ENCODE measurements at places on chromosomes 7 and 10.

DNA sequence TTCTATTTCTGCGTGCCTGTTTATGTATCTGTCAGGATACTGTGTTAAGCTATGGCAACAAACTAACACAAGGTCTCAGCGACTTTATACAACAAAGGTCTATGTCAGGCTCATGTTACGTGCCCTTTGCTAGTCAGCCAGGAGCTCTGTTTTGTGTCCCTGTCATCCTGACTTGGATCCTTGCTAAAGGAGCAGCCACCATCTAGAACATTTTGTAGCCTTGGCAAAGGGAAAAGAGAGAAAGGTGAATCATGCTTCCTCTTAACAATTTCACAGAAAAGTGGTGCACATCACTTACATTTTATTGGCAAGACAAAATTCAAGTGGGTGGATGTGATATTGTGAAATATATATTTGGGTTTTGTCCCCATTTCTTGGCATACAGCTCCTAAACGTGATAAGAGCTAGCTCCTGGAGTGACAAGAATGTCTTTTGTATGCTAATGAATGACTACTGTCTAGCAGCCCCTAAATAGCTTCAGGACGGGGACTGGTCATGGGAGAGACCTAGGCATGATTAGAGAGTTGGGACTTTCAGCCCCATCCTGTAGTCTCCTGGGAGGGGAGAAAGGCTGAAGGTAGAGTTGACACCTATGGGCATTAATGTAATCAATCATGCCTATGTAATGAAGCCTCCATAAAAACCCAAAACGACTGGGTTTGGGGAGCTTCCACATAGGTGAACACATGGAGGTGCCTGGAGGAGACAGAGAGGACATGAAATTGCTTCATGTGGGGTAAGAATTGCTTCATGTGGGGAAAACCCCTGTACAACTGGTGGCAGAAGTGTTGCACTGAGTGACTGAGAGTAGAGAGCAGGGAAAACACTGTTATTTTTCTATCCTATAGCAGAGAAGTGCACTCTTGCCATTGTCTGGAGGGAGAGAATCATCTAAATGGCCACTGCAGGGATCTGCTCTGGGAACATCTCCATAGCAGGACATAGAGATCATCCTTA lies 33.0 kb downstream of the MRPL32 start:
- DNase-seq, result peak; percentile 13

- DNase-seq, result no peak
Measured at GRCh38 chr10:61302124-61302523, 151.1 kb downstream of the TMEM26 start.

DNA sequence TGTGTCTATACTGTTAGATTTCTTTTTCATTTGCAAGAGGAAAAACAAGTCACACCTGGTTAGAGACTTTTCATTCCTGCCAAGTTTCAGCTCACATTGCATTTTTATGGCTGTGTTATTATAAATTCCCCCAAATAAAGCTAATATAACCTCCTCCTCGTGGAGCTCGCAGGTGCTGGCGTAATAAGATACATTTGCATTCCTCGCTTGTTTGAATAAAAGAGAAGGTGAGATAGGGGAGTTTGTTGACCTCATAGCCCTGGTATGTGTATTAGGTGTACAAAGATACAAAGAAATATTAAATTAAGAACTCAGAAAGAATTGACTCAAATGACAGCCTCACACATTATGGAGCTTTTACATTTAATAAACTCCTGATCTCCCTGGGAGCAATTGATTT lies 257.7 kb upstream of the SP8 start:
- DNase-seq, result no peak

DNA sequence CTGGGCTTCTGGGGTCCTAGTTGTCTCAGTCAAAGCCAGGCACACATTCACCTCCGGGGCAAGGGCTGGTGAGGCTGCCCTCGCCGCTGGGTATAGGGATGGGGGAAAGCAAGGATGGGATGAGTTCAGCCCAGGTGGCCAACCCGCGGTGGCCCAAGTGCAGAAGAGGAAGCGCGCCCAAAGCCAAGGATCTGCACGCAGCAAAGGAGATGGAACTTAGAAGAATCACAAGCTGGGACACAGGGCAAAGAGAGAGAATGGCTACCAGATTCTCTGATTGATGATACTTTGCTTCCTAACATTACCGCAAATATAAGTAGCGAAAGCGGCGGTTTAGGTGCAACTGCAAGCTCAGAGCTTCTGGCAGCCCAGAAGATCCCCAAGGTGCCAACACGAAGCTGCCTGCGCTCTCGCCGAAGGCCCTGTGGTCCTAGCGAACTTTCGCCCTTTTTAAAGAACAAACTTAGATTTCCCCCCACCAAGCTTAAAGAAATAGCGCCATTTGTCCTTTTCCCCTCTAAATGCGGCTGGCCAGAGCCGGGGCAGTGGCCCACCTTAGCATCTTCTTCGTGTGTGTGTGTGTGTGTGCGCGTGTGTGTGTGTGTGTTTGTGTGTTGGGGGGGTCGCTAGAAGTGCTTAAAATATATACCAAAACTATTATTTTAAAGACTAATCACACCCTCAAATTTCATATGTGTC lies 927 bp upstream of the MKX start:
- no peak for DNase-seq

GRCh38 chr7:35272246-35272645 lies 18.3 kb upstream of the TBX20 start:
- DNase-seq, result no peak

DNA sequence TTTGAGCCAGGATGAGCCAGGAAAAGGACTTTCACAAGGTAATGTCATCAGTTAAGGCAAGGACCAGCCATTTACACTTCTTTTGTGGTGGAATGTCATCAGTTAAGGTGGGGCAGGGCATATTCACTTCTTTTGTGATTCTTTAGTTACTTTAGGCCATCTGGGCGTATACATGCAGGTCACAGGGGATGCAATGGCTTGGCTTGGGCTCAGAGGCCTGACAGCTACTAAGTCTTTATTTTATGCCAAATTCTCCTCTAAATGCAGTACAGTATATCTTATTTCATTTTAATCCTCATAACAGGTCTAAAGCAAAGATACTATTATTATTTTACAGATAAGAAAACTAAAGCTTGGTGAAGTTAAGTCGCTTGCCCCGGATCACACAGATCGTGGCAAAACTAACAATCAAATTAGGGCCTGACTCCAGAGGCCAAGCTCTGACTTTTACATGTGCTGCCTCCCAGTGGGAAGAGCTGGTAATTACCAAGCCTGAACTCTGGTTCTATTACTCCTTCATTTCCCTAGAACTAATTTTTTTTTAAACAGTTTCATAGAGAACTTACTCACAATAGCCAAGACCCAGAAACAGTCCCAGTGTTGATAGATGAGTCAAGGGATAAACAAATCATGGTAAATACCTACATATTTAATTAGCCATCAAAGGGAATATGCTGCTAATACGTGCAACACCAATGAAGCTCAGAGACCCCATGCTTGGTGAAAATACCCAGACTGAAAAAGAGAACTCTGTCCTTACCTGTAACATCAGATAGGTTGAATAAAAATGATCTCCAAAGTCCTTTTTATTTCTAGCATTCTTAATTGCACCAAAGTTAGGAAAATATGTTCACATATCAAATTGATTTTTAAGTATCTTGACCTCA lies 35.4 kb downstream of the C7orf25 start:
- DNase-seq, result peak; percentile 81

GRCh38 chr7:108450160-108450559 lies 6.1 kb downstream of the NRCAM start:
- DNase-seq, result no peak

GRCh38 chr7:112770051-112770450 lies 20.1 kb downstream of the TMEM168 start:
- no peak for DNase-seq

DNA sequence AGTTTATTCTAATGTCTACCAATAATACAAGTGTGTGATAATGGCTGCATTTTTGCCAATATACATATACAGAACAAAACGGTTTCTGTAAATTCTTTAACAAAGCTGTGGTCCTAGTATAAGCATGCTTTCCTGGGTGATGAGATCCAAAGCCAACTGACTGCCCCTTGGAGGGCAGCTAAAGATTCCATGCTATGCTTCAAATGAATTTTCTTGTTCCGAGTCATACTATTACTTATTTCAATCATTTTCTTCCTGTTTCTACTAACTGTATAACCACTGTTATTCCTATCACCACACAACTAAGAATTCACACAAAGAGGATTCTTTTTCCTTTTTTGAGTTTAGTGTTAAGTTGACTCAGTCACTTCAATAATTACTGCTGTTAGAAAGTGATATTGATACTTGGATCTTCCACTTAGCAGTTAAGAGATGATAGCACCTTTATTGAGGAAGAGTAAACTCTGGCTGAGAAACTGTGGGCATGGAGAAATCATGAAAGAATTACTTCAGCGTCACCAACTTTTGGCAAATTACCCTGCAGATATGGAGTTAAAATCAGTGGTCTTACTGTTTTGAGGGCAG lies 197.5 kb downstream of the ARL4A start:
- DNase-seq, result no peak

DNA sequence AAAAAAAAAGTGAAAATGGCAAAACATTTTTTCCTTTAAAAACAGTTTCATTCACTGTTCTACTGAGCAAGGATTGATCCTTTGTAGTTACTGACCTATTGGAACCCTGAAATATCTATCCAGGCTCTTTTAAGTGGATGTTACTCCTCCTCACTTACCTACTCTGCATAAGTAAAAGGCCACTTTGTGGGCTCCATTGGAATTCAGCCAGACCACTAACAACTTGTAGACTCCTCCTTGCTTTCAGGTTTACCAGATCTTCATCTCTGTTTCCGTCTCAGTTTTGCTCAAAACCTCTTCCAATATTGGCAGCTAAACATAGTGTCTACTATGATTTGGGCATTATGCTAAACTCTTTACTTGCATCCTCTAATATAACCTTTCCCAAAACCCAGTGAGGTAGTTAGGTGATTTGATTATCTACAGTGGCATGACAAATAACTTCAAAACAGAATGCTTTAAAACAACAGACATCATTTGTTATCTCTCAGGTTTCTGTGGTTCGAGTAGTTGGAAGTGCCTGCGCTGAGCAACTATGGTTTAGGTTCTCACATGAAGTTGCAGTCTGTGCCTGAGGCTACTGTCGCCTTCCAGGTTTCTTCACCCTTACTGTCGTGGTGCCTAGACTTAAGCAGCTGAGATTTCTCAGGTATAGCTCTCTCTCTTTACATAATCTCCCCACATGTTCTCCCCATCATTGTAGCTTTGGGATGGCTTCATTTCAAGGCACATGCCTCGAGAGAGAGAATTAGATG lies 698.2 kb downstream of the REEP3 start:
- no peak for DNase-seq

- no peak for DNase-seq
Measured at GRCh38 chr7:3068530-3068929, 24.9 kb upstream of the CARD11 start.

GRCh38 chr7:9028012-9028411 lies 594.6 kb downstream of the NXPH1 start:
- DNase-seq, result no peak

DNA sequence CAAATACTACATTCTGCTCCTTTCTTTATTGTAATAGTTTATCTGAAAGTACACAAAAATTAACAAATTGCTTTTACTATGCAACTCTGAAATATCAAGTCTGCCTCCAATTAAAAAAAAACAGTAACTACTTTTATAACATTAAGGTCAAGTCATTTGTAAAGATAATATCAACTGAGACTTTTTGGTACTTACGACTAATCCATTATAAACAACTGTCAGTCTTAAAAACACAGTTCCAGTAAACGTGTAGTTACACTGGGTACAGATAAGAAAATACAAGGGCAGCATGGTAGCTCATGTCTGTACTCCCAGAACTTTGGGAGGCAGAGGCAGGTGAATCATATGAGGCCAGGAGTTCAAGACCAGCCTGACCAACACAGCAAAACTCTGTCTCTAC lies 32.2 kb downstream of the FAM204A start:
- no peak for DNase-seq

GRCh38 chr10:24385776-24386175 lies 176.8 kb downstream of the KIAA1217 start:
- DNase-seq, result no peak

DNA sequence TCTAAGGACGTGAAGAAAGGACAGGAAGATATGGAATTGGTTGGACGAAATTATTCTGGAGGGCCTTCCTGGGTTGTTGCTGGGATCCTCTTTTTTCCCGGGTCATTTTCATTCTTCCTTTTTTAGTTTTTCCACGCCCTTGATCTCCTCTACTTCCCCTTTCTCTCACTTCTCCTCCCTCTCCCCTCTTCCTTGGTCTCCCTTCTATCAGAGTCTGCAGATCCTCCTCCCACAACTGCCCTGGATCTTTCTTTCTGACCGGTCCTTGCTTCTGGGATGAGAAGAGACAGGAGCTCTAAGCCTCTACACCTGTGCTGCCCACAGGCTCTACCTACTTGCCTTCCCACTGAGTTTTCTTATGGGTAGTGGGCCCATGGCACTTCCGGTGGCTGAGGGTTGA lies 103.7 kb upstream of the RELN start:
- no peak for DNase-seq

DNA sequence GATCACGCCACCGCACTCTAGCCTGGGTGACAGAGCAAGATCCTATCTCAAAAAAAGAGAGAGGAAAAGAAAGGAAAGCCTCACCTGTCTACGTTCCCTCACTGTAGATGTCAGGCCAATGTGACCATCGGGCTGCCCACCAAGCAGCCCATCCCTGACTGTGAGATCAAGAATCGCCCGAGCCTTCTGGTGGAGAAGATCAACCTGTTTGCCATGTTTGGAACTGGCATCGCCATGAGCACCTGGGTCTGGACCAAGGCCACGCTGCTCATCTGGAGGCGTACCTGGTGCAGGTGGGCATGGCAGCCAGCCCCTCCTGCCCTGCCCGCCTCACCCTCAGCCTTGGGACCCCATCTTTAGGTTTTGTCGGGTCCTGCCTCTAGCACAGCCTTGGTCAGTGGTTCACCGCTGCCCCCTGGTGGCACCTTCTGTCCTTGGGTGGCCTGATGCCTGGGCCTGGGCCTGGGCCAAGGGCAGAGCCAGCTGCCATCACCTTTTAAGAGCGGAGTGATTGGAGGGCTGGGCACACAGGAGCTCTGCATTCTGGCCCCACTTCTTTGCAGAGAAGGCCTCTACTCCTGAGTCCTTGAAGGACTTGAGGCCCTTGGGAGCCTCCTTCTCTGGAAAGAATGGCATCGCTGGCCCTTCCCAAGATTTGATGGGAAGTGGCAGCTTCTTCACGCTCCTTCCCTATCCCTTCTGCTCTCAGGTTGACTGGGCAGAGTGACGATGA lies 14.4 kb upstream of the AHCYL2 start:
- DNase-seq, result peak; percentile 90

DNA sequence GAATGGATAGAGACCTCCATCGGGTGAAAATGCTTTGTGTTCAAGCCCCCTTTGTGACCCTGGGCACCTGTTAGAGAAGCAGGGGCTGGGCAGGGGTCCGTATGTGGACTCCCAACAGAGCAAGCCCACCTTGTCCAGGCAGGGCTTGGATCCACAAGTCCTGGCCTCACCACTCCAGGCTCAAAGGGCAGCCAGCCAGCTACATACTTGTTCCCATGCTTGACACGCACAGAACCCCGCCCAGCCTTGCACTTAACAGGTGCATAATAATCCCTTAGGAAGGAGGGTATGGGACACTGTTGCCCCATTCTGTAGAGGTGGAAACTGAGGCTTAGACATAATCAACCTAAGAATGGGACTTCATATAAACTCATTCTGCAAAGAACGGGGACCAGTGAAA lies 160.6 kb downstream of the PRKAG2 start:
- no peak for DNase-seq
